C1 segment of cervical spinal cord (tissue), 14 donors: ENCODE measurements at places on chromosomes 6 and 20.

GRCh38 chr6:96562886-96563285, at the start of gene FHL5:
FHL5 (plus strand) TSS chr6:96563128; CDS start chr6:96603614, 40,486 bp downstream.
- DNase-seq = no peak

DNA sequence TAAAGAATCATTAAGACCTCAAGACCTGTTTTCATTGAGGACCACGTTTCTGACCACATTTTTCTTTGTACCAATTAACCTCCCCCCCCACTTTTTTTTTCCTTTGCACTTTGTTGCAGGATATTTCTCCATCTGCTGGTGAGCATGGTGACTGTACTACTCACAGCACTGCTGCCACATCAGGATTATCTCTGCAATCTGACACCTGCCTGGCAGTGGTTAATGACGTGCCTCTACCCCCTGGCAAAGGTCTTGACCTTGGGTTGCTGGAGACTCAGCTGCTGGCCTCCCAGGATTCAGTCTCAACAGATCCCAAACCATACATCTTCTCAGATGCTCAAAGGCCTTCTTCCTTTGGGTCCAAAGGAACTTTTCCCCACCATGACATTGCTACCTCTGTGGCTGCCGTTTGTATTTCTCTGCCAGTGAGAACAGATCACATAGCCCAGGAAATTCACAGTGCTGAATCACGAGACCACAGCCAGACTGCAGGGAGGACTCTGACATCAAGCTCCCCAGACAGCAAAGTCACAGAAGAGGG, 46.6 kb upstream of the EDN3 start:
- no peak for DNase-seq

- DNase-seq = no peak
Observed at GRCh38 chr6:167726043-167726621, 100.6 kb upstream of the AFDN start.

DNA sequence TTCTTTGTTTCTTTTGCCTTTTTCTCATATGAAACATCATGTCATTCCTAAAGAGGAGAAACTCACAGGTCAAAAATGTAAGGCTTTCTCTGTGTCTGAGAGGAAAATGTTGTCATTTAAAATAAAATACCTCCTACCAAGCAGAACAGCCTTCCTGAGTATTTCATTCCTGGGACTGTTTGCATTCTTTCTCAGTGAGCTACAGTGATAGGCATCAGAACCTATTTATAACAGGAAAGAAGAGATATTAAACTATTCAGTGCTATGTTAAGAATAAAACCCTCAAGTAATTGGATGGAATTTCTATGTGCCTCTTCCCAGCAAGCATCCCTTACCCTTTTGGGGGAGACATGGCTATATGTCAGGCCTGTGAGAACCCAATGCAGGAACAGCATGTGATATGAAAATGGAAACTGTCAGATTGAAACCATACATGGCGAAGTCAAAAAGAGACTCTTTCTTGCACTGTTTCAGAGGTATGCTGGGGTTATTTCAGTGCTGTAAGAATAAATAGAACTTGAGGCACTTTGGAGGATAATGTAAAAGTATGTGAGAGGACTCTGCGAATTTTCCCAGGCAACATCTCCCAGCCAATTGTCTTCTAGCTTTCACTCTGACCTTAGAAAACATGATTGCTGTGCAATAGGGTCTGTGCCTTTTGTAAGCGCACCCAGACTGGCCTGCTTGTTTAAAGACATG, 133.8 kb upstream of the CCN2 start:
- DNase-seq = no peak

DNA sequence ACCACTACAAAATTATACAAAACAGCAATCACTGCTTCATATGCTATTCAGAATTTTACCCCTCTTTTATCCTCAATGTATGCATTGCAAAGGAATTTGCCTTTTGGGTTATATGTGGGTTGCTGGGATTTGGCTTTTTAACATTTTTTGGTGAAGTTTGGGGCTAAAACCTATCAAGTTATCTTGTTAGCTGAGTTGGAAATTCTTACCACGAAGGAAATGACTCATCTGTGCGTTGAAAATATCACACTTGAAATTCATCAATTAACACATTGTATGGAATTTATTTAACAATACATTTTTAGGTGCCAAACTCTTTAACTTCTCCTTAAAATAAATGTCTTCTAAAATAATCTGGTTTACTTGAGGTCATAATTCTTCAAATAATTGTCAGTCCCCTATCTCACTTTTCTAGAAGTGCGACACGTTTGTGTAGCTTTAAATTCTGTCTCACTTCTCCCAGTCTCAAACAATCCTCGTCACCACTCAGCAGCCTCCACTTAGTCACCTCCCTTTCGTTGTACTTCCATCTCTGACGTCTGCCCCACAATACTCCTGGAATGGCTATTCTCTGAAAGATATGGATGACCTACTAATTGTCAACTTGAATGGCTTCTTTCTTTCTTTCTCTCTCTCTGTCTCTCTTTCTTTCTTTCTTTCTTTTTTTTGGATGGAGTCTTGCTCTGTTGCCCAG, 88.5 kb downstream of the PHACTR1 start:
- DNase-seq = no peak

DNA sequence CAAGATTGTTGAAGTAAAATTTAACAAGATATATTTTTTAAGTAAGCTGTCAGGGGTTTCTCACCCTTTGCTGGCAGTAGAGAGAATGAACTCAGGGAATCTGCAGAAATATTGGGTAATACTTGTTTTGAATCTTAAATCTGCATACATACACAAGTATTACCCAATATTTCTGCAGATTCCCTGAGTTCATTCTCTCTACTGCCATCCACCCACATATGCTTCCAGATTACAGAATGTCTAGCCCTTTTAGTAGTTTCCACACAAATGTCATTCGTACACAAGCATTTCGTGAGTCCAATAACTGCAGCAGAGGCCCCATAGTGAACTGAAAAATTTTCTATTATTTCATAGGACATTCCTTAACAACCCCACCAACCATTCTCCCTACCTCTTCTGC, 69.6 kb upstream of the TNFRSF21 start:
- no peak for DNase-seq

DNA sequence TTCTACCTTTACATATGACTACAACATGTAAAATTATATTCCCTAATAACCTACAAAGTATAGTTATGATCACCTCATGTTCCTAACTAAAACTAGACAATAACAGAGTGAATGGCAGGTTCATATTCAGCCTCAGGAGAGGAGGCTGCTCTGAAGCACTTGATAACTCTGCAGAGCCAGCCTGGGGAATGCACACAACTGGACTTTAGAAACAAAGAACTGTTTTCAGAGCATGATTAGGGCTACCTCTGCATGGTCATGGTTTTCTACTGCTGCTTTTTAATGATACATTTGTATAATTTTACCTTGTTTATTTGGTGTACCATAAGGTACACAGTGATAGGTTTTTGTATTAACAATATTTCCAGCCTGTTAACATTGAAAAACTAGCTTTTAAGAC, 50.3 kb downstream of the TRPC4AP start:
- DNase-seq = no peak

GRCh38 chr20:36547186-36548005, 6.1 kb downstream of the MYL9 start:
- no peak for DNase-seq

- DNase-seq = no peak
Observed at GRCh38 chr6:16742116-16742515, 19.1 kb downstream of the ATXN1 start.

- no peak for DNase-seq
Observed at GRCh38 chr6:160788806-160789205, 86.8 kb downstream of the PLG start.

DNA sequence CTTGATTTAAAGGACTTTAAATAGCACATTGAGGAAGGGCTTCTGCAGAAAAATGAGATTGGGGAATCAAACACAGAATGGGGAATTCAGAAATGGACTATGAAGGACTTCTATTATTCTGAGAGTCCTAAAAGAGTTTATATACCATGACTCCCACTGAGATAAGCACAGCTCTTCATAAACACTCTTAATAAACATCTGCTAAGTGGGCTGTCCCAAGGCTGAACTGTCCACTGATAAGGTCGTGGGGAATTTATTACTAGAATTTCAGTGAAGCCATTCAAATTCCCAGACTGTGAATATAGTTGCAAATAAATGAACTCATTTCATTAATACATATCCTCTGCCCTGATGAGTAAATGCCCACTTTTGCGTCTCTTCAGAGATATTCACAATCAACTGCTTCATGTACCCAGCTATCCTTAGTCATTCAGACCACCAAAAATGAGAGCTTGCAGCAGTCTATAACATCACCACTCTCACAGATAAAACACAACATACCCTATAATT, 468.2 kb upstream of the RUNX2 start:
- DNase-seq = no peak

DNA sequence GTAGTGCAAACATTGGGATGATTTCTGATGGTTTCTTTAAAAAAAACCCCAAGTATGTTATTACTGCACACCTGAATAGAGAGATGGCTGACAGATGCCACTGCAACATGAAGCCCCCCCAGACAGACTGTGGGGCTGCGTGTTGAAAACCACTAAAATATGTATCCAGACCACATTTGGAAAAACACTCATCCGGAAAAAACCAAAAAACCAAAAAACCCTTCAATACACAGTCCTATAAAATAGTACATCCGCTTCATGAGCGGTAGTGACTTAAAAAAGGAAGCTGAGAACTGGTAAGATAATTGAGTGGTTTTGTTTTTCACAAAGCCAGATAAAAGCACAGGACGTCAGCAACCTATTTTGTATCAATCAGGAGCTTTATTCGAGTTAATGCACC, 47.1 kb upstream of the EDN3 start:
- no peak for DNase-seq

DNA sequence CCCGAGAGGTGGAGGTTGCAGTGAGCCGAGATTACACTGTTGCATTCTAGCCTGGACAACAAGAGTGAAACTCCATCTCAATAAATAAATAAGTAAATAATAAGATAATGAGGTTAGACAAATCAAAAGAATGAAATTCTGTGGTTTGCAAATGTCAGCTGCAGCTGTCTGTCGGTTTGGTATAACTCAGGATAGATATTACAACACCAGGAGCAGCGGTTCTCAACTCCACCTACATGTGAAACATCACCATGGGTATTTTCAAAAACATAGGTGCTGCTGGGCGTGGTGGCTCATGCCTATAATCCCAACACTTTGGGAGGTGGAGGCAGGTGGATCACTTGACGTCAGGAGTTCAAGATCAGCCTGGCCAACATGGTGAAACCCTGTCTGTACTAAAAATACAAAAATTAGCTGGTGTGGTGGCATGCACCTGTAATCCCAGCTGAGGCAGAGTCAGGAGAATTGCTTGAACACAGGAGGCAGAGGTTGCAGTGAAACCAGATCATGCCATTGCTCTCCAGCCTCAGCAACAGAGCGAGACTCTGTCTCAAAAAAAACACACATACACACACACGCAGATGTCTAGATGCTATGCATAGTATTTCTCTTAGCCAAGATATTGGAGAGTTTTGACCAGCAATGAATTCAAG, 126.1 kb upstream of the LAMP5 start:
- no peak for DNase-seq

- DNase-seq = no peak
Observed at GRCh38 chr6:43295456-43295855, 2.6 kb upstream of the SLC22A7 start.

DNA sequence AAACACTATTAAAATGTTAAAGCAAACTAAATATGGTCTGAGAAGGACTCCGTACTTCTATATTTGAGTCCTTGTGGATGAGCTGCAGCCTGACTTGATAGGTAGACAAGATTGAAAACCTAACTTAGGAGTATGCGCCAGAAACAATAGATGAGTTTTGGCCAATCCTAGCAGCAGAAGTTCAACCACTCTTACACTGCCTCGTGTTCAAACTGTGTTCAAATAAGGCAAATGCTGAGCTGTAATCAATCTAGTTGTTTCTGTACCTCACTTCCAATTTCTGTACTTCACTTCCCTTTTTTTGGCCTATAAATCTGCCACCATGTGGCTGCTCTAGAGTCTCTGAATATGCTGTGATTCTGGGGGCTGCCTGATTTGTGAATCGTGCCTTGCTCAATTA, 13.2 kb upstream of the SERINC1 start:
- no peak for DNase-seq
